ENCODE measurements at places on chromosomes 12 and 14. TPM values are rescaled to one million over a fixed set of nuclear protein-coding genes. Genes with fewer than 3 reads are reported as not detected.

- H3K4me3 ChIP-seq: no peak overlapping the region
- H3K27me3 ChIP-seq: no peaks in the 10 kb centered on the region
- peak overlapping the region; percentile 5 for H3K27ac ChIP-seq
- no peak for DNase-seq
- H3K4me1 ChIP-seq: no peaks in the 10 kb centered on the region
These were observed 64.6 kb downstream of the B4GALNT3 start for GRCh38 chr12:524167-524951.

- no peak for DNase-seq
- no peaks in the 10 kb centered on the region for H3K4me1 ChIP-seq
- no peak overlapping the region for H3K4me3 ChIP-seq
- no peak overlapping the region for H3K27ac ChIP-seq
- no peaks in the 10 kb centered on the region for H3K36me3 ChIP-seq
These were observed 166.0 kb downstream of the KLHL28 start for GRCh38 chr14:44795725-44796124.

- H3K27me3 ChIP-seq: no peaks in the 10 kb centered on the region
- no peak overlapping the region for H3K27ac ChIP-seq
- no peak overlapping the region for H3K4me3 ChIP-seq
These were observed 7.5 kb upstream of the AQP2 start for GRCh38 chr12:49942921-49943624.

- no peaks in the 10 kb centered on the region for H3K36me3 ChIP-seq
- no peaks in the 10 kb centered on the region for H3K4me1 ChIP-seq
- DNase-seq: no peak
- no peaks in the 10 kb centered on the region for H3K27me3 ChIP-seq
- H3K4me3 ChIP-seq: no peak overlapping the region
These were observed 94.0 kb downstream of the NAV3 start for GRCh38 chr12:77924703-77925102.

- H3K36me3 ChIP-seq: no peaks in the 10 kb centered on the region
- DNase-seq: no peak
- no peak overlapping the region for H3K27ac ChIP-seq
- no peak overlapping the region for H3K4me3 ChIP-seq
- no peaks in the 10 kb centered on the region for H3K4me1 ChIP-seq
These were observed 20.8 kb upstream of the HSPB8 start for GRCh38 chr12:119157978-119158377.

- no peaks in the 10 kb centered on the region for H3K27me3 ChIP-seq
- no peak overlapping the region for H3K27ac ChIP-seq
- H3K36me3 ChIP-seq: no peaks in the 10 kb centered on the region
- no peaks in the 10 kb centered on the region for H3K4me1 ChIP-seq
- DNase-seq: no peak
These were observed 54.9 kb upstream of the NCOR2 start for GRCh38 chr12:124622331-124622730.

- no peaks in the 10 kb centered on the region for H3K36me3 ChIP-seq
- H3K27me3 ChIP-seq: no peaks in the 10 kb centered on the region
- H3K27ac ChIP-seq: no peak overlapping the region
- H3K4me3 ChIP-seq: no peak overlapping the region
- DNase-seq: no peak
These were observed 15.8 kb downstream of the TRIM9 start for GRCh38 chr14:51079085-51079484.

The E2F7 gene
- total RNA-seq: 9.6 TPM

The KSR2 gene
- total RNA-seq: 0.05 TPM

DNA sequence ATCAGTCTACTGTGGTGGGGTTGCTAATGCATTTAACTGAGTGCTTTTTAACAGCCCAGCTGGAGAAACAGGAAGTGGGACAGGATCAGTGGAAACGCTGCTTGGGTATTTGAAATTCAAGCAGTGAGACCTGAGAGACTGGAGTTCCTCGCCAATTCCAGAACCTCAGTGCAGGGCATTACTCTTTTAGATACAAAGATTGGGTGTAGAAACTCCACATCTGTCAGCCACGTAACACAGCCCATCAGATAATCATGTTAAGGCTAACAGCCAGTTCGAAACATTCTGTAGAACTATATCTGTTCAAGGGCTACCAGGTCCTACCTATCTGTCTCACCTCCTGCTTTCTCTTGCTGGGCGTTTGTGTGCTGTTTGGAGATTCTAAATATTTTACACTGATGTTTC lies 45.5 kb downstream of the RAD52 start:
- H3K4me1 ChIP-seq: peaks cover 32% of the 10 kb centered on the region
- peaks cover 30% of the 10 kb centered on the region for H3K36me3 ChIP-seq
- DNase-seq: no peak
- no peaks in the 10 kb centered on the region for H3K27me3 ChIP-seq
- H3K4me3 ChIP-seq: no peak overlapping the region

The KRT7 gene
- total RNA-seq: 1.9 TPM

The MED6 gene
- total RNA-seq: 48.5 TPM

- H3K4me1 ChIP-seq: no peaks in the 10 kb centered on the region
- H3K4me3 ChIP-seq: no peak overlapping the region
- no peak for DNase-seq
- H3K36me3 ChIP-seq: no peaks in the 10 kb centered on the region
These were observed 39.6 kb downstream of the CCDC85C start for GRCh38 chr14:99564256-99564925.

- peaks cover 7% of the 10 kb centered on the region for H3K4me1 ChIP-seq
- H3K27ac ChIP-seq: no peak overlapping the region
- no peaks in the 10 kb centered on the region for H3K36me3 ChIP-seq
These were observed 85.8 kb downstream of the LLPH start for GRCh38 chr12:66044731-66045130.

- H3K27me3 ChIP-seq: no peaks in the 10 kb centered on the region
- H3K27ac ChIP-seq: no peak overlapping the region
- DNase-seq: no peak
- peaks cover 25% of the 10 kb centered on the region for H3K4me1 ChIP-seq
- H3K4me3 ChIP-seq: no peak overlapping the region
These were observed 6.0 kb downstream of the ALKBH2 start for GRCh38 chr12:109087250-109087649.

GRCh38 chr14:75011356-75011994 lies 8.8 kb downstream of the EIF2B2 start:
- no peaks in the 10 kb centered on the region for H3K27me3 ChIP-seq
- peak overlapping the region; percentile 33 for H3K27ac ChIP-seq
- H3K4me3 ChIP-seq: no peak overlapping the region
- DNase-seq: no peak

DNA sequence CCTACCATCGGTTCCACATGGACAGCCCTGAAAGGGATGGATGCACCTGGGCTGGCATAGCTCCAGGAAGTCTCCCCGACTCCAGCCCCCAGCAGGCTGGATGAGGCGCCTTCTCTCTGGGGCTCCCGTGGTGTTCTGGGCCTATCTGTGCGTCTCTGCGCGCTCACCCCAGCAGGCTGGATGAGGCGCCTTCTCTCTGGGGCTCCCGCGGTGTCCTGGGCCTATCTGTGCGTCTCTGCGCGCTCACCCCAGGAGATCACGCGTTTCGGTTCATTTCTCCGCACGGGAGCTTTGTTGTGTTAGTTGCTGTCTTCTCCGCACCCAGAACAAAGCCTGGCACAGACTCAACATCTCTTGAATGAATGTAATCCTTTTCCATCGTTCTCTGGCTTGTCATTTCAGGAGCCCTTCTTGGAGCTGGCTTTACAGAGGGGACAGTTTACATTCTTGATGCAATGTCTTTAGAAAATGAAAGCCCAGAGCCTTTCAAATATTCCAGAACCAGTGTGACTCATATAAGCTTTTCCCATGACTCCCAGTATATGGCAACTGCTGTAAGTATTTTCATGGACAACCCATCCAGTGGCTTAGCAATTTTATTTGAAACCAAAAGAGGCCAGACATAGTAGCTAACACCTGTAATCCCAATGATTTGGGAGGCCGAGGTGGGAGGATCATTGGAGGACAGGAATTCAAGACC lies 40.3 kb downstream of the CFAP251 start:
- H3K27me3 ChIP-seq: no peaks in the 10 kb centered on the region
- no peak overlapping the region for H3K4me3 ChIP-seq
- DNase-seq: no peak

DNA sequence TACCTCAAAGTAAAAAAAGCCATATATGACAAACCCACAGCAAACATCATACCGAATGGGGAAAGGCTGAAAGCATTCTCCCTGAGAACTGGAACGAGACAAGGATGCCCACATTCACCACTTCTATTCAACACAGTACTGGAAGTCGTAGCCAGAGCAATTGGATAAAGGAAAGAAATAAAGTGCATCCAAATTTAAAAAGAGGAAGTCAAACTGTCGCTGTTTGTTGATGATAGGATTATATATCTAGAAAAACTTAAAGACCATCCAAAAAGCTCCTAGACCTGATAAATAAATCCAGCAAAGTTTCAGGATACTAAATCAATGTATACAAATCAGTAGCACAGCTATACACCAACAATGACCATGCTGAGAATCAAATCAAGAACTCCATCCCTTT lies 5.2 kb downstream of the NDUFA12 start:
- no peak overlapping the region for H3K27ac ChIP-seq
- no peak for DNase-seq
- no peaks in the 10 kb centered on the region for H3K27me3 ChIP-seq
- peaks cover 46% of the 10 kb centered on the region for H3K4me1 ChIP-seq

- H3K36me3 ChIP-seq: peaks cover 1% of the 10 kb centered on the region
- no peak overlapping the region for H3K27ac ChIP-seq
- no peaks in the 10 kb centered on the region for H3K27me3 ChIP-seq
- DNase-seq: no peak
These were observed 242.7 kb upstream of the SFSWAP start for GRCh38 chr12:131468206-131468605.

GRCh38 chr12:77214136-77214535 lies 148.8 kb upstream of the E2F7 start:
- no peak for DNase-seq
- no peak overlapping the region for H3K27ac ChIP-seq
- H3K27me3 ChIP-seq: no peaks in the 10 kb centered on the region
- no peak overlapping the region for H3K4me3 ChIP-seq
